Lower lobe of right lung (tissue), 2 donors: ENCODE measurements at places on chromosomes 16 and 17.
A peak's percentile ranks its signal among the peaks of the same experiment; 100 is the strongest.

DNA sequence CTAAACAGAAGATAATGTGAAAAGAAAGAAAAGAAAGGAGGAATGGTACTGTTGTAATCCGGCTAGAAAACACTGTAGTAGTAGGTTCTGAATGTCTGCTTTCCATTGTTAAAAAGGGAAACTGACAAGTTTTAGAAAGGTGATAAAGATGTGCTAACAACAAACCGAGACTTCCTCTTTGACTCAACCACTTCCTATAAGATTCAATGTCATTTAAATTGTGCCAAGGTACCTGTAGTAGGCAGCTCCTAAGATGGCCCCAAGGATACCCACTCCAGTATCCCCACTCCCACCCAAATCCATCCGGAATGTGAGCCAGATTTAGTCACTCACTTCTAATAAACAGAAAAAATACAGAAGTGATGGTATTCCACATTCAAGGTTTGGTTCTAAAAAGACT lies 31.2 kb downstream of the XYLT1 start:
- H3K27me3 ChIP-seq: no peaks in the 10 kb centered on the region
- no peak overlapping the region for H3K27ac ChIP-seq
- H3K36me3 ChIP-seq: no peaks in the 10 kb centered on the region

DNA sequence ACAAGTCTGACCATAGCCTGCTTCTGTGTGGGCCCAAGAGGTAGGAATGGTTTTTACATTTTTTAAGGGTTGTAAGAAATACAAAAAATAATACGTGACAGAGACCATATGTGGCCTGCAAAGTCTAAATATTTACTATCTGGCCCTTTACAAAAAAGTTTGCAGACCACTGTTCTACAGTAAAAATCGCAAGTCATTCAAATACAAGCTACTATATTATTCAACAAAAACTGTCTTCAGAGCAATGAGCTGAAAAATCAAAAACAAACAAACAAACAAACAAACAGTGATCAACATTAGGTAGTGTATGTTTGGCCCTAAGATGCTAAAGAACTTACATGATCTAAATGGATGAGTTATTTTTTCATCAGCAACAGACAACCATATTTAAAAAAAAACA lies 32.5 kb downstream of the IKZF3 start:
- no peaks in the 10 kb centered on the region for H3K36me3 ChIP-seq
- DNase-seq: no peak
- no peaks in the 10 kb centered on the region for H3K4me1 ChIP-seq
- no peak overlapping the region for H3K4me3 ChIP-seq
- H3K27me3 ChIP-seq: no peaks in the 10 kb centered on the region

DNA sequence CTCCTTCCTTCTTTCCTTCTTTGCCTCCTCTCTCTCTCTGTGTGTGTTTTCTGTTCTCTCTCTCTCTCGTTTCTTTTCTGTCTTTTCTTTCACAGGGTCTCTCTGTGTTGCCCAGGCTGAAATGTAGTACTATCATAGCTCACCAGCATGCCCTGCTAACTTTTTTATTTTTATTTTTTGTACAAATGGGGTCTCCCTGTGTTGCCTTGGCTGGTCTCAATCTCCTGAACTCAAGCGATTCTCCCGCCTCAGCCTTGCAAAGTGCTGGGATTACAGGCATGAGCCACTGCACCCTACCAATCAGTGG lies 1.5 kb downstream of the SLC5A11 start:
- H3K4me1 ChIP-seq: no peaks in the 10 kb centered on the region
- H3K27ac ChIP-seq: no peak overlapping the region
- no peak overlapping the region for H3K4me3 ChIP-seq
- H3K36me3 ChIP-seq: no peaks in the 10 kb centered on the region
- no peaks in the 10 kb centered on the region for H3K27me3 ChIP-seq

DNA sequence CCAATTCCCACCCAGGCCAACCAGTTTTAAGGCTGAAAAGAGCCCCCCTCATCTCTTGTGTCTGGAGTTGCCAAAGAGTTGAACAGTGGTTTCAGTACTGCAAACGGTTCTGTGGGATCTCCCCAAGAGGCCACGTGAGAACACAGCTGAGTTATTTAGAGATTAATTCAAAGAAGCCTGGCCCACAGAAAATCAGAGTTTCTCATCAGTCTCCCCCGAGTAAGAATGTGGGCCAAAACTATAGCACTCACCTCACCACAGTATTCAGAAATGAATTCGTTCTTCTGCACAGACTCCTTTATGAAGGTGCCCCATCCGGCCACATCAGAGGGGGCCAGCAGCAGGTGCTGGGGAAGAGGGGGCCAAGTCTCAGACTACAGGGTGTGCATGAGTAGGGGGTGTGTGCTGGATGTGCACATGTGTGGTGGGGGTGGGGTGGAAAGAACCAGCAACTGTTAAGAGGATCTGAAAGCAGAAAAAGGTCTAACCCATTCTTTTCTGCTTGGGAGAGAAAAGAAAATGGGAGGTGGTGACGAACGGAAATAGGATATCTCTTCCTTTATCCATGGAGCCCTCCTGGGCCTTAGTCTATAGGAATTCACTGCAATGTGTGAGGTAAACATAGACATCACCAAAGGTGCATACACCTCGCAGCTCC lies 22.6 kb downstream of the CNTNAP1 start:
- no peak for DNase-seq
- H3K4me1 ChIP-seq: no peaks in the 10 kb centered on the region

- H3K4me1 ChIP-seq: peaks cover 14% of the 10 kb centered on the region
- no peaks in the 10 kb centered on the region for H3K27me3 ChIP-seq
- H3K27ac ChIP-seq: peak overlapping the region; percentile 43
- H3K36me3 ChIP-seq: peaks cover 22% of the 10 kb centered on the region
- DNase-seq: no peak
- no peak overlapping the region for H3K4me3 ChIP-seq
Measured at GRCh38 chr16:10514369-10515055, 65.9 kb downstream of the EMP2 start.
